CD4-positive, CD25-positive, alpha-beta regulatory T cell (primary cell): ENCODE measurements at places on chromosomes 5 and 9. TPM values are rescaled to one million over a fixed set of nuclear protein-coding genes. Genes with fewer than 3 reads are reported as not detected.

DNA sequence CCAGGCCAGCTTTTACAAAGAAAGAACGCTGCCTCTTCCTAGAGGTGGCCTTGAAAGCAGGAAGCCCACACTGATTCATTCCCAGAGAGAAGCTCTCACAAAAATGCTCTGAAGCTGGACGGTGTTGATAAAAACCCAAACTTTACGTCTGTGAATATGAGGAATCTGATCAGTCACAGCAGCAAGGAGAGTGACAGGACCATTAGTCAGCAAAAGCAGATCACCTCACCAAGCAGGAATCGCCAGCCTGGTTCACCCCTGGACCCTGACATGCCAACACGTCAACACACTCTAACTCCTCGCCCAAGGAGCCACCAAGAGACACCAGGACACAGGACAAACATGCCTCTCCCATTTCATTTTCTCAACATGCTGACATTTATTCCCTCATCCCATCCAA, 70.6 kb upstream of the ZNF622 start:
- no peak for DNase-seq

- no peak for DNase-seq
These were observed 11.2 kb downstream of the SEMA4D start for GRCh38 chr9:89486681-89487080.

DNA sequence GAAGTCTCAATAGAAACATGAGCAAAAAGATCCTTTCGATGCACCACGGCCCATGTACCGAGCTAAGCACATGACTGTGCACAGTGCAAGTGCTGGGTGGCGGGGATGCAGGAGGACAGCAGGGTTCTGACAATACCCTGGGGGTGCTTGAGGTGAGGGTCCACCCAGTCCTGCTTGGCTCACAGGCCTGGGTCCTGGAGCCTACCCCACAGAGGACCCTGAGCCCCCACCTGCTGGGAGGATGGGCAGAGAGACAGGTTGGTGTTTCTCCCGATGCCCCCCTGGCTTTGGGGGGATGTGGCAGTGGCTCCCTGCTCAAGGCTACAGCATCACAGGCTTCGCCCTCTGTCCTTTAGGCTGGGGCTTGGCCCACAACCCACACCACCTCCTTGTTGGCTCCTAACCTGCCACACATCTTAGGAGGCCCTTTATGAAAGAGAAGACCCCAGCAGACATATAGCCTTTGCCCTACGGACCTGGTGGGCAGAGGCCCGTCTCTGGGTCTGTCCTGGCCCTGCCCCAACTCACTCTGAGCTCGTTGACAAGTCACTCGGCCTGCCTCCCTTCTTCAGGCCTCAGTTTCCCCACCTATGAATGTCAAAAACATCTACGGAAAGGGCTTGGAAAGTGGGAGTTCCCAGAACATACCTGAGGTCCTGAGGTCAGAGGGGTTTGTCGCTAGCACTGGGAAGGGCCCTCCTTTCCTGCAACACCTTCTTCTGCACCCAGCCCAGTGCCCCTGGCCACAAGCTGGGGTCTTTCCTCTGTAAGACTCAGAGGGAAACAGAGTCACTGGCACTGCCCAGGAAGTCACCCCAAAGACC, 50.3 kb downstream of the BARX1 start:
- DNase-seq, result no peak

DNA sequence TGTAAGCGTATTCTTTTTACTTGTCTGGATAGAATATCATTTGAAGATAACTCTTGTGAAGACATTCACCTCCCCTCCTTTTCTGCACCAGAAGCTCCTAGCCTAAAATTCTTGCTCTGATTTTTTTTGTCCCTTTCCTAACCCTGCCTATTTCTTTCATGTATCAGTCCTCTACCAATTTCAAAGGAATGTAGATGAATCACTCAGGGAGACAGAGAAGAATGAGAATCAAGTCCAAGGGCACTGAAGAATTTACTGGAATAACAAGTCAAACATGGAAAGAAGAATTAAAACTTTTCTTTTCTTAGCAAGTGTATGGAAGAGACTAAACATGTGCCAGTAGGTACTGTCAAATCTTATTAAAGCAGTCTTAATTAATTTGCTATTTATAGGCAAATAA, 618.7 kb downstream of the DNAH5 start:
- DNase-seq, result no peak

NR2F1-AS1 gene
- not detected for total RNA-seq
